RPMI7951 (cell line): ENCODE measurements at places on chromosomes 12 and 14. TPM values are rescaled to one million over a fixed set of nuclear protein-coding genes. Genes with fewer than 3 reads are reported as not detected.

DNA sequence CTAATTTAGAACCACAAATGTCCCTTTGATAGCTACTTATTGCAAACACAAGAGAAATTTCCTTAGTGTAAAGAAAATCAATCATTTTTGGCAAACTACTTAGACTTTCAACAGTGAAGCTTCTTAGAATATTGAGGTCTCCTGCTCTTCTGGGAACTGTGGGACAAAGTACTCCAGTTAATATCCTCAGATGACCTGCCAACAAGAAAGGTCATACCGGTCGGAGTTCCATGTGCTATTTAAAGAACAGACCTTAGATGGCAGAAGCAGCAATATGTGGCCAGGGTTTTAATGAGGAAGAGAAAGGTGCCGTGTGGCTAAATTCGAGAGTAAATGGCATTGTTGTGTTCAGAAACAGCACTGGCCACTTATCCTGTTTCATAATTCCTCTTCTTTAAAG lies 114.7 kb upstream of the AMIGO2 start:
- DNase-seq = no peak

DNA sequence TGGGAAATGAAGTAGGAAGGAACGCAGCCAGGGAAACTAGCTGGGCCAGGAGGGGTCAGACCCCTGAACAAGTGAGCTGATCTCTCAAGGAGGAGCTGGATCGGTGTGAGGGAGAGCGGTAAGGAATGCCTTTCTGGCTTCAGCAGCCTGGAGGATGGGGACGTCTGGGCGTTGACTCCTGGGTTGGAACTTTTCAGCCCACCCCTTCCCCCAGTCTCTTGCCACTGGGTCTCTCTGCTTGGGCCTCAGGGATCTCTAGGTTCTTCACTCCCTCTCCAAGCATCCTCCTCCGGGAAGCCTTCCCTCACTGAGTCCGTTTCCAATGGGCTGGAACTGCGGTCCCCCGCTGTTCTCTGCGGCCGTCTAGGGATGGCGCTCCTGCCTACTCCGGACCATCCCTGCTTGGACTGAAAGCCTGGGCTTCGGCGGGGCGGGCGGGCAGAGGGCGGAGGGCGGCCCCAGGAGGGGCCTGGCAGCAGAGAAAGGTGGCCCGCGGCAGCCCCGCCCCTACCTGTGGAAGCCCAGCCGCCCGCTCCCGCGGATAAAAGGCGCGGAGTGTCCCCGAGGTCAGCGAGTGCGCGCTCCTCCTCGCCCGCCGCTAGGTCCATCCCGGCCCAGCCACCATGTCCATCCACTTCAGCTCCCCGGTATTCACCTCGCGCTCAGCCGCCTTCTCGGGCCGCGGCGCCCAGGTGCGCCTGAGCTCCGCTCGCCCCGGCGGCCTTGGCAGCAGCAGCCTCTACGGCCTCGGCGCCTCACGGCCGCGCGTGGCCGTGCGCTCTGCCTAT lies at the start of gene KRT7:
KRT7 (plus strand) TSS at position 570 of the 788 bp plus-strand sequence; CDS start at position 624, 54 bp downstream.
- DNase-seq = no peak

GRCh38 chr12:40587421-40587820 lies 104.8 kb upstream of the CNTN1 start:
- DNase-seq = no peak

- DNase-seq = peak; percentile 72
Observed at GRCh38 chr14:54805445-54806322, 96.9 kb downstream of the GCH1 start.

Gene PROX2
- not detected in 2 replicates for total RNA-seq

Gene KRT78
- 0.20 and 0.36 TPM in 2 replicates for total RNA-seq

Gene ENDOU
- 0.24 TPM in 1 of 2 replicates, not detected in the other for total RNA-seq

- peak; percentile 13 for DNase-seq
Observed at GRCh38 chr14:69014829-69015259, 35.7 kb upstream of the ACTN1 start.
